ENCODE measurements at places on chromosomes 2 and 18.

GRCh38 chr2:203706403-203706802 is at the start of gene CD28:
Gene CD28, plus strand, starts transcription at chr2:203706639. Its CDS starts 58 bp downstream, at chr2:203706697.
- no peaks in the 10 kb centered on the region for H3K4me1 ChIP-seq
- H3K27me3 ChIP-seq = no peaks in the 10 kb centered on the region
- no peaks in the 10 kb centered on the region for H3K36me3 ChIP-seq

- no peaks in the 10 kb centered on the region for H3K36me3 ChIP-seq
- no peaks in the 10 kb centered on the region for H3K27me3 ChIP-seq
- H3K4me3 ChIP-seq = no peak overlapping the region
- no peak overlapping the region for H3K27ac ChIP-seq
Observed at GRCh38 chr2:129619471-129619870, 360.0 kb upstream of the RAB6C start.

DNA sequence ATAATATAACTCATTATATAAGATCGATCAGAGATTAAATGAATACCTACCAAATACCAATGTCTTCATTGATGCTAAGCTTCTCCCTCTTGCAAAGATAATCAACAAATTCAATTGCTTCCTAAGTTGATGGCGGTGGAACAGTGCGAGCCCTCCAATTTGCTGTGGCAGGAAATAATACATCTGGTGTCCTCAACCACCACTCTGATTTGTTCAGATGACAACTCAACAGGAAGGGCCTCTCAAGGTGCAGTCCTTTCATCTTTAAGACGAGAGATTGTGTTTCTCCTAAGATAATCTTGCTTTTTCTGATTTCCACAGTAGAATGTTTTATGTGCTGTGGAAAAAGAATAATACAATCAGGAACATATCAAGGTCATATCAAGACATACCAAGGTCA is 56.6 kb upstream of the IGFBP2 start:
- no peaks in the 10 kb centered on the region for H3K36me3 ChIP-seq
- H3K27ac ChIP-seq = no peak overlapping the region
- H3K4me1 ChIP-seq = no peaks in the 10 kb centered on the region
- H3K27me3 ChIP-seq = no peaks in the 10 kb centered on the region
- H3K4me3 ChIP-seq = no peak overlapping the region
- DNase-seq = no peak

GRCh38 chr2:107932488-107932887 is 53.8 kb upstream of the SLC5A7 start:
- no peak for DNase-seq
- H3K27me3 ChIP-seq = no peaks in the 10 kb centered on the region
- no peak overlapping the region for H3K27ac ChIP-seq
- H3K36me3 ChIP-seq = no peaks in the 10 kb centered on the region

DNA sequence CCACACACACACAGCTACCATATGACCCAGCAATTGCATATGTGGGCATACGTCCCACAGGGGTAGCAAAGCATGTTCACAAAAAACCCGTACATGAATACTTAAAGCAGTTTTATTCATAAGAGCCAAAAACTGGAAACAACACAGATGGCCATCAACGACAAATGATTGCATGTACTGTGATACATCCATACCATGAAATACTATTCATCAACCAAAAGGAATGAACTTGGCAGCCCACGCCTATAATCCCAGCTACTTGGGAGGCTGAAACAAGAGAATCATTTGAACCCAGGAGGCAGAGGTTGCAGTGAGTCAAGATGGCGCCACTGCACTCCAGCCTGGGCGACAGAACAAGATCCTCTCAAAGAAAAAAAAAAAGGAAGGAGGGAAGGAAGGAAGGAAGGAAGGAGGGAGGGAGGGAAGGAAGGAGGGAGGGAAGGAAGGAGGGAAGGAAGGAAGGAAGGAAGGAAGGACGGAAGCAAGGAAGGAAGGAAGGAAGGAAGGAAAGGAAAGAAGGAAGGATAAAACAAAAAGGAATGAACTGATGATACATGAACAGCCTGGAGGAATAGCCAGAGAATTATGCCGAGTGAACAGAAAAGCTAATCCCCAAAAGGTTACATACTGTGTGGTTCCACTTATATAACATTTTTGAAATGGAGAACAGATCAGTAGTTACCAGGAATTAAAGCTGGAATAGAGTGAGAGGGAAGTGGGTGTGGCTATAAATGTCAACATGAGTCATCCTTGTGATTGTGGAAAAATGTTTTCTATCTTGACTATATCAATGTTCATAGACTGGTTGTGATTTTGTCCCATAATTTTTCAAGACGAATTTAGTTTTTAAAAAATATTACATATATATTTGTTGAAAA is 19.6 kb upstream of the YPEL5 start:
- no peaks in the 10 kb centered on the region for H3K27me3 ChIP-seq
- H3K36me3 ChIP-seq = no peaks in the 10 kb centered on the region
- no peak for DNase-seq
- H3K4me3 ChIP-seq = no peak overlapping the region
- peaks cover 1% of the 10 kb centered on the region for H3K4me1 ChIP-seq

DNA sequence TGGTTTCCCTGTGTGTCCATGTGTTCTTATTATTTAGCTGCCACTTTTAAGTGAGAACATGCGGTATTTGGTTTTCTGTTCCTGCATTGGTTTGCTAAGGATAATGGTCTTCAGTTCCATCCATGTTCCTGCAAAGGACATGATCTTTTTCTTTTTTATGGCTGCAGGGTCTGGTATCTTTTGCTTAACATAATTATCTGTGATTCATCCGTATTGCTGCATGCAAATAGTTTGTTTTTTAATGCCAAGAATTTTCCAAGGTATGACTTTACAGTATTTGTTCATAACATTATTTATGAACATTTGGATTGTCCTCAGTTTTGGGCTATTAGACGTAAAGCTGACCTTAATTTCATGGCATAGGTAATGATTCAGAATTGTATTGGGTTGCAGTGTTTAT is 17.8 kb downstream of the GIGYF2 start:
- H3K4me3 ChIP-seq = no peak overlapping the region
- 0 out of 2 replicates have a peak, but pooled peaks cover 3% of the 10 kb centered on the region for H3K36me3 ChIP-seq
- H3K27ac ChIP-seq = no peak overlapping the region

DNA sequence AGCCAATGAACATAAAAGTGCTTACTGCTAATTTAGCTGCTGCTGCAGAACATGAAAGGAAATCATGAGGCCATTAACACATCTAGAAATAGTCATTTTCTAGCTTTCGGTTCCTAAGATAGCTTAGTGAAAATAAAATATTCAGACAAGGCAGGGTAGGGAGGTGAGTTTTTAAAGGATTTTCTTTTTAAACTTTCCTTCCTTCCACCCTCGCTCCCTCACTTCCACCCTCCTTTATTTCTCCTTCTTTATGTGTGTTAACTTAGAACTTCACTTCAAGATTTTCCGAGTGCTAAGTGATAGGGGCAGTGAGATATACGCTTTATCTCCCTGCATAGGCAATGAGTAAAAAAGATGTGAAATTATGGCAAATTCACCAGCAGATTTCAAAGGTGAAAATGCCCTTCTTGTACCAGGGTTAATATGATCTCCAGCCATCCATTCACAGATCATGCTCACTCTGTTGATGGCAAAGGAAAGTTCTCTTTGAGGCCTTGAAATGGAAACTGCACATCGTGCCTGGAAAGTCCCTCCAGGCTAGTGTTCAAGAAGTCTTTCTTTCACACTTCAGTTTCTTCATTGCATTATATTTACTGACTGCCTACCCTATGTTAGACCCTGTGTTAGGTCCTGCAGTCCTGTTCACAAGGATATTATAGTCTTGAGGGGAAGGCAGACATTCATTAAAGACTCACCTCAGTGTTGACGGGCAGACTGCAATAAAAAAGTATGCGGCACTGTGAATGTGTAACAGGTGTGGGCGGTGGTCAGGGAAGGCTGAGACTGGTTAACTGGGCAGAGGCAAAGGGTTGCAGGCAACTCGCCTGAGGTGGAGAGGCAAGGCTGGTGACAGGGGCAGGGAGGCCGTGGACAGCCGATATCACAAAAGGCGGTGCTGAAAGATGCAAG is 200.8 kb downstream of the PLCL1 start:
- no peak overlapping the region for H3K4me3 ChIP-seq
- no peaks in the 10 kb centered on the region for H3K4me1 ChIP-seq
- H3K27me3 ChIP-seq = no peaks in the 10 kb centered on the region
- H3K27ac ChIP-seq = no peak overlapping the region
- no peaks in the 10 kb centered on the region for H3K36me3 ChIP-seq

- H3K27me3 ChIP-seq = no peaks in the 10 kb centered on the region
- H3K4me3 ChIP-seq = no peak overlapping the region
- no peak overlapping the region for H3K27ac ChIP-seq
- DNase-seq = no peak
Observed at GRCh38 chr2:141824790-141825189, 306.0 kb downstream of the LRP1B start.

DNA sequence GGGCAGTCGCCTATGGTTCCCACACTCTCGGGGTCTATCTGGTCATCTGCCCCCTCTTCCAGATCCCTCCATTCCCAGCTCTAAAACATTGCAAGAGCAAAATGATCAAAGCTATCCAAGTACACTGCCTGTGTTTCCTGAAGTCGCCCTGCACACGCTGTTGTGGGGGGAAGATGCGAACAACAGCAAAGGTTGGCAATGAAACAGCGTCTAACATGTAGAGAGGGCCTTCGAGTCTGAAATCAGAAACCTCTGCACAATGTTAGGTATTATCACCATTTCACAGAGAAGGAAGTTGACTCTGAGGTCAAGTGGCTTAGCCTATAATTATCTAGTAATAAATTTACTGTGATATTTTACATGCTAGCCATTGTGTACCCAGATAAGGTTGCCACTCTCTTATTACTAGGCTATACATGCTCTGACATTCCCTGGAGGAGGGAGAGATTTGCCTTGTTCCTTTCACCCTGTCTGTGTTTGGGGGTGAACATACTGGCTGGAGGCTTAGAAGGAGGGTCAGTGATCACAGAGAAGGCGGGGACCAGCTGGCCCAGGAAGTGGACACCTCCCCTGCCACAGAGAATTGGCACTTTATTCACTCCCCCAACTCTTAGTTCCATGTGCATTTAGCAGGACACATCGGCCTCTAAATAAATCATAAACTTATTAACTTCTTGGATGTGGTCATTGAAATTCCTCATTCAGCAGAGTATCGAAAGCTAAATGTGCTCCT is 36.8 kb downstream of the KCTD1 start:
- H3K4me1 ChIP-seq = no peaks in the 10 kb centered on the region
- H3K27ac ChIP-seq = no peak overlapping the region
- no peak overlapping the region for H3K4me3 ChIP-seq
- no peaks in the 10 kb centered on the region for H3K36me3 ChIP-seq
- H3K27me3 ChIP-seq = no peaks in the 10 kb centered on the region

DNA sequence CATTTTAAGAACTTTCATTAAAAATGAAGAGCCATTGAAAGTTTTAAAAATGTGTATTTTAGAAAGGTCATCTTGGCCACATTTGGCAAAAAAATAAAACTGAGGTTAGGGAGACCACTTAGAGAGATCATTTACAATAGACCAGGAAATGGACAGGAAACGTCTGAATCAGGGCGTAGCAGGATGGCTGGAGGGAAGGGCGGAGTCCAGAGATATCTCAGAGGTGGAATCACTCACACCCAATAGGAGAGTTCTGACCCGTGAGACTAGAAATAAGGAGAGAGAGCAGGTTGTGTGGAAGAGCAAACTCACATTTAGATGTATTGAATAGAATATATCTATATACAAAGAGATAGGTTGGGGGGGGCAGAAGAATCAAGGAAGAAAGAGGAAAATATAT is 373.4 kb downstream of the METTL4 start:
- no peaks in the 10 kb centered on the region for H3K27me3 ChIP-seq
- no peak overlapping the region for H3K4me3 ChIP-seq
- H3K36me3 ChIP-seq = no peaks in the 10 kb centered on the region
- DNase-seq = no peak
- no peak overlapping the region for H3K27ac ChIP-seq
- H3K4me1 ChIP-seq = no peaks in the 10 kb centered on the region

DNA sequence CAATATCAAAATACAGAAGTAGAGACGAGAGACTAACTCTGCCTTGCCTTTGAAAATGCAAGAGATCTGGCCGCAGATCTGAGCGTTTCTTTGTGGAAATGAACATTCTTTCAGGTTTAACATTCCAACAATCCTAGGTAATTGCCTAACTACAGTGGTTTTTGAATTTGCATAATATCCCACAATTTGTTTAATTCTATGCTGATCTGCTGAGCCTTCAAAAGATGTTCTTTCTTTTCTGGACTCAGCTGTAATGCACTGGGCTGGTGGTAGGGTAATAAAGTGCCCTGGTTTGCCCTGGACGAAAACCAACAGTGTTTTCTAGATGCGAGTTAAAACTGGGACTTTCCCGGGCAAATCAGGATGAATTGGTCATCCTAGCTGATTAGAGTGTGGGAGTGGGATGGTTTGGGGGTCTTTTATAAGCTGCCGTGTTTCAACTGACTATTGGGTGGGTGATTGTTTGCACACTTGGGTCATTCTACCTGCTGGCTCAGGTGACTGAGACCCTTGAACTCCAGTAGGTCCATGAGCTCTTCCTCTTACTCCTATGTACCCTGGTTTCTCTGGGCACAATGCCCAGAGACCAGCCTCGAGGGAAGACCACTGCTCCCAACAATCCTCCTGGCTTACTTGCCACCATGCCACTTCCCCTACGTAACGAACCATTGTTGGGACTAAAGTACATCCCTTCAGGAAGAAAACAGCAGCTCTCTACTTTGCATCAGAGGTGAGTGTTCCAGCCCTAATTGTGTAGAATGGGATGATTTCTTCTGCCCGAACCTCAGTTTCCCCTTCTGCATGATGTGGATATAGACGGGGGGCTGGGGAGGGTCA is 3.4 kb upstream of the PAX8 start:
- H3K27me3 ChIP-seq = peaks cover 36% of the 10 kb centered on the region
- peaks cover 1% of the 10 kb centered on the region for H3K4me1 ChIP-seq
- DNase-seq = no peak
- H3K4me3 ChIP-seq = no peak overlapping the region
- H3K27ac ChIP-seq = no peak overlapping the region

- H3K4me3 ChIP-seq = no peak overlapping the region
- H3K36me3 ChIP-seq = no peaks in the 10 kb centered on the region
- peaks cover 12% of the 10 kb centered on the region for H3K4me1 ChIP-seq
- no peaks in the 10 kb centered on the region for H3K27me3 ChIP-seq
Observed at GRCh38 chr18:48961547-48961946, 10.8 kb upstream of the SMAD7 start.

Measured in iPS DF 6.9 (cell line).